ENCODE measurements at places on chromosomes 2 and 18. TPM values are rescaled to one million over a fixed set of nuclear protein-coding genes. Genes with fewer than 3 reads are reported as not detected.

The IL1R1 gene
- total RNA-seq: 20.9 TPM

The ZNF519 gene
- 3.7 TPM for total RNA-seq

DNA sequence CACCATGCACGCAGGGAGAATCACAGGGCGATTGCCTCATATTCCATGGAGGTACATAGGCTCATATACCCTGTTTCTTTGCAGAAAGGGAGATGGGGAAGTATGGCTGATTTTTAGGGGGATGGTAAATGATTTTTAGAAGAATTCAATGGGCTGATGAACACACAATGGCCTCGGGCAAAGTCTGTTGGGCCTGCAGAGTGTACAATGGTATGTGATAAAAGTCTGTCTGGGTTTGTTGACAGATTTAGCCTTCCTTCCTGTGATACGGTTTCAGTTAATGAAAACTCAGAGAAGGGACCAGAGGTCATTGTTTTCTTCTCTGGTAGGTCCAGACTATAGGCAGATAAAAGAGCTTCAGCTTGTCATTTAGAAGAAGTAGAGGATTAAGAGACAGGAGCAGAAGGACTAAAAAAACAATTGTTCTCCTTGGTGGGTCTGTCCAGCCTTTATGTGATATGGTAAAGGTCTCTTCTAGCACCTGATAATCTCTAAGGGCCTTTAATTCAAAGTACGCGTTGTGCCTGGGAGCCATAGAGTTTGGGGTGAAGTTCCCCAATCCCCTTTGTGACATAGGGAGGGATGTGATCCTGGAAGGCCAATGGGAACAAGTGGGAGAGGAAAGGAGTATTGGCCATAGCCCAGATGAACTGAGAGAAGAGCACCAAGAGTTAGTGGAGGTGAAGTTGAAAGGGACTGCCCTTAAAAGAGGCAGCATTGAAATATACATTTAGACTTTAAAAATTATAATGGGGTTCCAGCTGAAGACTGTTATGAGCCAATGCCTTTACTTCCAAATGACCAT lies 107.5 kb upstream of the SERPINE2 start:
- no peak for DNase-seq

The ACADL gene
- total RNA-seq: 0.59 TPM

DNA sequence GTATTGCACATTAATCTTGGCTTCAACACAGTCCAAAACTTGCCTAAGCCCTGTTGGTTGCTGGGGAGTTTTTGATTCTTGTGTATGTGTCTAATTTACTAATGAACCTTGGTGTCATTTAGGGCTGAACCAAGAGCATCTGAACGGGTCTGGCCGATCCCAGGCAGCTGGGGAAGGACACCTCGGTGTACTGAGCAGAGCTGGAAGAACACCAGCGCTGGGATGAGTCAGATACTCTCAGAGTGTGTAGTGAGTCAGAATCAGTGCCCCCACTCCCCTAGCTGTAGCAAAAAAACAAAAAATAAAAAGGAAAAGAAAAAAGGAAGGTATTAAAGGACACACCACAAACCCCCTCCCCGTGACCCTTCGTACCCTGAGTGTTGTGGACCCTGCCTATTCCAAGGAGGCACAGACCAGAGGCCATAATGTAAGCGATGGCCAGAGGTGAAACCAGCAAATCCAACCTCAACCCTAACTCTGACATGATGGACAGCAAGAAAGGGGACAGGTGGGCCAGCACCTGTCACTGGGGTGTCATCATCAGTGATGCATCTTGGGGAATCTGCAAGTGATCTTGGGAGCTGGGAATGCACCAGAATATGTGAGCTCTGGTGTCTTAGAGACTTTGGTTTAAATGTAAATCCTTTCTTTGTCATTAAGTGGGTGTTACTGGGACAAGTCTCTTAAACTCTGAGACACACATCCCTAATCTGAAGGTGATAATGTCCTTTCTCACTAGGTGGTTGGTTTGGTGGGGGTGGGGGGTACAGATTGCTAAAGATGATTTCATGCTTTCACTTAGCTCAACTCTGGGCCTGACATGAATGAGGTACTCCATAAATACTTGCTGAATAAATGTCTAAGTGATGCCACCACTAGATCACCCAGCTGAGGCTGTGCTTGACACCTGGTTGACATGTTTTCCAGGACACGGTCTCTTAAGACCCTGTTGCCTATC lies 34.2 kb upstream of the NCOA1 start:
- peak; percentile 79 for DNase-seq

DNA sequence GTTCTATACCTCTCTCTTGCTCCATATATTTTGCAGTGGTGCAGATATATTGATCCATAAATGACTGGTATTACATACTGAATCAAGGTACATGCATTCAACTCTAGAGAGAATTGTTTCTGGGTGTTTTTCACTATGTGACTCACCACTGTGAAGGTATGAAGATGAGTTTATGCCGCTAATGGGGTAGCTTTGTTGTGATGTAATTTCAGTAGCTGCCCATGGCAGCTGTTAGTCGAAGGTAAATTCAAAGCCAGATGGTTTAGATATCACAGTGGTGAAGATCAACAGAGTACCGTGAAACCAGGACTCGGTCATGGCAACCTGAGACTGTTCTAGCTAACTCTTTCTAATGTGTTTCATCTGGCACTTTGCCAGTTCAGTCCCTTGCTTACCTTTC lies 50.4 kb downstream of the PKP4 start:
- DNase-seq: no peak

- DNase-seq: peak; percentile 75
Measured at GRCh38 chr2:28624793-28625701, 126.6 kb upstream of the PPP1CB start.

- no peak for DNase-seq
Measured at GRCh38 chr2:64311191-64311910, 142.6 kb upstream of the LGALSL start.

The CABYR gene
- total RNA-seq: not detected

DNA sequence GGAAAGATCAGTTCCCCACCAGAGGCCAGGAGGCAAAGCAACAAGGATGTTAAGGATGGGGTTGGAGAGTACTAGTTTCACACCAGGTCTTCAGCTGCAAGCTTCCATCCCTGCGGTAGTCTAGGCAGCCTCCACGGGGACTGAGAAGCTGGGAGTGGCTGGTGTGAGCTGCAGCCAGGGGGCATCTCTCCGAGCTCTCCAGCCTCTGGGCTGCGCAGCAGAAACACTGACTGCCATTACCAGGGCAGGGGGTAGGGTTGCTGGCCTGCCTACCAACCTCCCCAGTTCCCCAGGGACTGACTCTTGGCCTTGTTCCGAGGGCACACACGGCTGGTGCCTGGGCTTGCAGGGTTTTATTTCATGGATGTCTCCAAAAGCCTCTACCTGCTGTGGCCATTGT lies 15.9 kb downstream of the GATA6 start:
- peak; percentile 69 for DNase-seq

DNA sequence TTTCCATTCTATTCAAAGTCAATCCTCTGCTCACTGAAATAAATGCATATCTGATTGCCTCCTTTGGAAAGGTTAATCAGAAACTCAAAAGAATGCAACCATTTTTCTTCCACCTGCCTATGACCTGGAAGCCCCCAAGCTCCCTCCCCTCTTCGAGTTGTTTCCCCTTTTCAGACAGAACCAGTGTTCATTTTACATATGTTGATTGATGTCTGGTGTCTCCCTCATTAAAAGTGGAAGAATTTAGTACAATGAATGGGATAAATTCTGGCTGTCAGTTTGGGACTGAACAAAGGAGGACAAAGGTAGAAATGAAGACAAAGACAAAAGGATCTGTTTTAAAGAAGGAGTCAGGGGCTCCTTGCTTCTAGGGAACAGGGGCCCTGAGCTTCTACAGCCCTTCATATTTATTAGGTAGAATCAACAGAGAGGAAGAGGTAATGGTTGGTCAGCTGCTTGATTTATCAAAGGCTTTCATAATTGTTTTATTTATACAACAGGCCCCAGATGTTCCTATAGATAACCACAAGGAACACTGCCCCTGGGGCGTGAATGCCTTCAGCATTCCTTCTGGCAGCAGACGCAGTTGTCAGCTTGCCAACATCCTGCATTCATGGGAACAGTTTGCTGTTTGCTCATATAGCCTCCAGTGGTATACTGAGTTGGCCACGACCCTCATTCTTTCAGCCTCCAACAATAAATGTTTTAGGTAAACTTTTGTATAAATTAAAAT lies 949.8 kb upstream of the LRATD1 start:
- DNase-seq: no peak

DNA sequence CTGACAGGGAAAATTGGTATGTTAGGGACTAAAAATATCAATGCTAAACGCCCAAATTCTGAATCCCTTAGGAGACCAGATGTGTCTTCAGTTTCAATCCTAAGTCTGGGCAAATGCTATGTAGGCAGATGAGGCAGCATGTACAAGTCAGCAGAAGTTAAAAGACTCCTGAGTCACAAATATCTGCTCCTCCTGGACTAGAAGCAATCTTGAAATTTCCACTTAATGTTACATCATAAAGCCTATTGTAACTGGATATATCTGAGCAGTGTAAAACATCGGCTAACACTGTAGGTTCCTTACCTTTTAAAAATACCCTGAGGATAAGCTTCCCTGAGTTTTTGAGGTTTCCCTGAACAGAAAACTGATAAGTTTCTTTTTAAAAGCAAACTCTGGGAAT lies 1087.6 kb upstream of the PIK3C3 start:
- DNase-seq: no peak

DNA sequence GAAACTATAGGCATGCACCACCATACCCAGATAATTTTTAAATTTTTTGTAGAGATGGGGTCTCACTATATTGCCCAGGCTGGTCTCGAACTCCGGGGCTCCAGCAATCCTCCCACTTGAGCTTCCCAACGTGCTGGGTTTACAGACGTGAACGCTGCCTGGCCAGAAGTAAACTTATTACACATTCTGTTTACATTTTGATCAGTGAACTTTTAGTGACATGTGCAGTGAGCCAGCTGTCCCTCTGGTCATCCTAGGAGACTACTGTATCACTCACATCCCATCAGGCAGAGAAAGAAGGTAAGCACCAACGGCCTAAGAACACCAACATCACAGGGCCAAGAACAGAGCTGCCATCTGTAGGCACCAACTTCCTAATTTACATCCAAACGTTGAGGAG lies 22.2 kb downstream of the NDUFA10 start:
- DNase-seq: no peak

The OTOF gene
- total RNA-seq: not detected

The CCDC121 gene
- total RNA-seq: 6.5 TPM

The LGALSL gene
- total RNA-seq: 5.8 TPM

DNA sequence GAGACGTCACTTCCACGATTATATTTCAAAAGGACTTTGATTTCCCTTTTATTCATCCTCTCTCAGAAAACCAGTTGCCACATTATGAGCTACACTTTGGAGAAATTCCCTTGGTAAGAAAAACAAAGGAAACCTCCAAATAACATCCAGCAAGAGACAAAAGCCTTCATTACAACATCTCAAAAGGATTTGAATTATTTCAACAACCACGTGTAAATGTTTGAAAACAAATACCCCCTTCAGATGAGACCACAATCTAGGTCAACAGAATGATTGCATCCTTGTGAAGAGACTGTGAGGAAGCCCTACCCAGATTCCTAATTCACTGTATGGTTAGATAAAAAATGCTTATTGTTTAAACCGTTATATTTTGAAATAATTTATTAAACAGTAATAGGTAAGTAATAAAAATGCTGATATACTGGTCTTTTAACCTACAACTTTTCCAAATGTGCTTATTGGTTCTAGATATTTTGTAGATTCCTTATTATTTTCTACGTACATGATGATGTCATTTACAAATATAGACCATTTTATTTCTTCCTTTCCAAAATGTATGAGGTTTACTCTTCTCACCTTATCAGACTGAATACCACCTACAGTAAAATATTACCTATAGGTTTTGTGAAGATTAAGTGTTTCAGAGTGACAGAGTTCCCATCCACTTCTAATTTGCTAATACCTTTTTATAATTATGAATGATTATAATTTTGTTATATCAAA lies 922.7 kb upstream of the CHAC2 start:
- no peak for DNase-seq

The RGPD8 gene
- total RNA-seq: 7.8 TPM

GRCh38 chr2:68272246-68272994 lies 20.1 kb upstream of the PPP3R1 start:
- DNase-seq: no peak

DNA sequence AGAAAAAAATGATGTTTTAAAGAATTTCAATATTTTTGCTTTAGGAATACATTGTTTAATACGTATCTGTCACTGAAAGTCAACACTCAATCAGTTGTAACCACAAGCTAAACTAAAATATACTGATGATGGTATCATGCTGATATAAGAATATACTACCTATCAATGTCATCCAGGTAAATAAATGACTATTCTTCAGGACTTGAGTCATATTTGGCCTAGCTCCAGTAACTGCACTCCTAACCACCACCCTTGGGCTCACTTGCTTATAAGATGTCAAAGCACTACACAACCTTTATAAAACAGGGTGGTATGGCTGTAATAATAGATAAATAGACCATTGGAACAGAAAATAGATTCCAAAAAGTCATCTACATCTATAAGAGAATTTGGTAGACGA lies 48.8 kb downstream of the RND3 start:
- no peak for DNase-seq

The STEAP3 gene
- total RNA-seq: 11.8 TPM

DNA sequence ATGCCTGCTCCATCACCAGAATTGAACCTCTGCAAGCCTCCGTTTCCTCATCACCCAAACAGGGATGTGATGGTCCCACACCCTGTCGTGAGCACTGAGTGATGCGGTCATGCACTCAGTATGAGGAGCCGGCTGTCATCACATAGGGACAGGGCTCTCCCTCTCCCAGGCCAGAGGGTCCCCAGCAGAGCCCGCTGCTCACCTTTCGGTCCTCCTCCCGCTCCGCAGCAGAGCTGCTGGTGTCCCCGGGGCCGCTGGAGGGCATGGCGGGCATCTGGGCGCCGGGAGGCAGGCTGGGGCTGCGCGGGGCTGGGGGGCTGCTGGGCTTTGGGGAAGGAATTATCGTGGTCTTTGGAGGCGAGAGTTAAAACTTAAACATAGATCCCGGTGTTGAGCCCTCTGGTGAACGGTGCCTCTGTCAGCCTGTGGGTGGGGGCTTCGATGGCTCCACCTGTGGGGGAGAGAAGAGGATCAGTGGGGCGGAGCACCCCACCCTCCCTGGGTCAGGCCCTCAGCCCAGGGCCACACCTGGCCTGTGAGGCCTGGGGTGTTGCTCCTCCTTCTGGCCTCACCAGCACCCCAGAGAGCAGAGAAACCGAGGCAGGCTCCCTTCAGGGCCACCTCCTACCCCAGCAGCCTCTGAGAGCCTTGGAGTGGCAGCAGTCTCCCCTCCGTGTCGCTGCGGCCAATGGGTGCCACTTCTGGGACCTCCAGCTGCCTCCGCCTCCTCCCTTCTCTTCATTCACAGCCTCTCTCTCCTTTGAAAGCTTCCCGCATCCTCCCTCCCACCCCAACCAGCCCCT lies 27.8 kb downstream of the DNMT3A start:
- no peak for DNase-seq

- no peak for DNase-seq
Measured at GRCh38 chr2:234686088-234686890, 189.4 kb upstream of the ARL4C start.

DNA sequence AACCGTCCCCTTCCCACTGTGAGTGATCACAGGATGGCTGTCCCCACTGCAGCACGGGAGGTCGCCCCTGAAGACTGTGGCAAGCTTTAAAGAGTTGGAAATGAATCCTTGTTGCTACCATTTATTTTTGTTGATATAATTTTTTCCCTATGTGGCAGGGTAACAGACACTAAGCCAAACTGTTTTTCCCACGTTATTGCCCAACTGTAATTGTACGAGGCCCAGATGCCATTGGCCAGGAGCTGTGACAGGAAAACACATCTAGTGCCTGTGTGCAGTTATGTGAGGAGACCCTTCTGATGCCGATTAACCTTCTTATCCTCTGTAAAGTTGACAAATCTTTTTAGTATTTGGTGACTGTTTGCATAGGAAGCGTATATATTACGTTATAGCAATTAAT lies 44.2 kb downstream of the MRPS9 start:
- no peak for DNase-seq

GRCh38 chr2:1632002-1632348 lies 112.3 kb downstream of the PXDN start:
- DNase-seq: no peak

All from left ventricle myocardium superior (tissue), 1 donor.